ENCODE measurements at places on chromosomes 3 and 15.

- no peak for DNase-seq
These were observed 304.1 kb downstream of the UNC13C start for GRCh38 chr15:54282228-54282836.

DNA sequence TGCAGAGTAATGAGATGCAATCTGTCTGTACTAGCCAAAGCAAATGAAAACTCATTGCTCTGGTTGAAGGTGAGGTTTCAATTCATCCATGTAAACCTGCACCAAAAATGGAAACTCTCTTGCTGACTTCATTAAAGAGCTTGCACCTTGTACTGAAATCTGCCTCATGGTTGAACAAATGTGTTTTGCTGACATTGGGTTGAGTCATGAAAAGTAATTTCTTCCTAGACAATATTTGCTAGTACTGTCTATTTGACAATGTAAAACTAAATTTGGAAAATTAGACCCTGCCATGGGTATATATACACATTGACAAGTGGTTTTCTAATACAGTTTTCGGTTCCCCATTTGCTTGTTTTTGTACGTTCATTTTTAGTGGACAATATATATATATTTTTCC, 33.3 kb downstream of the RYR3 start:
- DNase-seq: no peak

- DNase-seq: no peak
These were observed 476.7 kb upstream of the CBLB start for GRCh38 chr3:106345353-106346027.

GRCh38 chr3:101102678-101103296, 109.6 kb upstream of the ABI3BP start:
- no peak for DNase-seq

GRCh38 chr3:16668776-16669545, 63.7 kb upstream of the DAZL start:
- no peak for DNase-seq

- no peak for DNase-seq
These were observed 476.5 kb upstream of the WNT5A start for GRCh38 chr3:55963601-55964000.

Measured in NCI-H774 (cell line).